ENCODE measurements at places on chromosomes 2 and 18.

- no peak for DNase-seq
Measured at GRCh38 chr18:58168221-58168620, 124.2 kb downstream of the NEDD4L start.

DNA sequence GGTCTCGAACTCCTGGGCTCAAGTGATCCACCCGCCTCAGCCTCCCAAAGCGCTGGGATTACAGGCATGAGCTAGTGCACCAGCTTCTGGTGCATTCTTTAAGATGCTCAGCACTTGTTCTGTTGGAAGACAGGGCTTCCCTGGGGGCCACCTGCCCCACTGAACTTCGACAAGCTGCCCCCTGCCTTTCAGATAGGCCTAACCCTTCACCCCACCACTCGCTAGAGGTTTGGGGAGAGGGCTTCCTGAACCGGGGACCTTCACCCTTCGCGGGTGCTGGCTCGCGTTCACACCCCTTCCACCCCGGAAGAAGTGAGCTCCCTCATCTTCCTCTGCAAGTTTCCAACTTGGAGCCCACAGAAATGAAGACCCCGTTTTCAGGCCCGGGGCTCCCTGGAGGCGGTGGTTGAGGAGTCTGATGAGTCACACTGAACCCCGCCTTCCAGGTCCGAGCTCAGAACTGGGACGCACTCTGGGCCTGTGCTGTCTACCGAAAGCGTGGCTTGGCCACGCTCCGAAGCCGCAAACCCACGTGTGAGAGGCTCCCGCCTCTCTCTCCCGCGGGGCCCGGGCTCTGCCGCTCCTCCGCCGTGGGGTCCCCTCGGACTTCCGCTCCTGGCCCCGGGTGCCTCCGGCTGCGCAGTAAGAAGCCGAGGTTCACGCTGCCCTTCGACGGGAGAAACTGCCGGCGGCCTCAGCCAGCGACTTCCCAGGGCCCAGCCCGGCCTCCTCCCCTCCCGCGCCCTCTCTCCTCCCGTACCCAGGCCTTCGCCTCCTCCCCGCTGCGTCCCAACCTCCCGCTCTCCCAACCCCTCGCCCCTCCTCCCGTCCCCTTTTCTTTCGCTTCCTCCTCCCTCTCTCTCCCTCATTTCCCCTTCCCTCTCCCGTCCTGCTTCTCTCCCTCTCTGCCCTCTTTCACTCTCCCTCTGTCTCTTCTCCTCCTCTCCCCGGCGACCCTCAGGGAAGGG is 47.5 kb upstream of the SP3 start:
- DNase-seq = no peak

GRCh38 chr18:63867368-63868125 is 20.0 kb upstream of the SERPINB2 start:
- no peak for DNase-seq

DNA sequence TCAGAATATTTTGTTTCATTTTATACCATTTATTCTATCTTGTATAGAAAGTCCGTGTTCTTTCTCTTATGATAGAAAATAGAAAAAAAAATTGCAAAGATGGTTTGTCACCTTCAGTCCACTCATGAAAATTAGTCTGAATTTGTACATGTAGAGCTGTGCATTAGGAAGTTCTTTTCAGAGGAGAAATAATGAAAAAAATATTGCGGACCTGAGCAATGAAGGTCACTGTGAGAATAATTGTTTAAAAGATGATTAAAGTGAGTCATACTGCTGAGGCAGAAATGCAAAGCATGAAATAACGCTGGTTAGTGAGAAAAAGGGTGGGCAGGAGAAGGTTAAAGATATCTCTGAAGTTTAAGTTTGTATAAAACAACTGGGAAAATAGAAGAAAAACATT is 431.1 kb downstream of the TMX3 start:
- DNase-seq = no peak

- no peak for DNase-seq
Measured at GRCh38 chr18:58549814-58550339, 79.0 kb downstream of the ALPK2 start.

- no peak for DNase-seq
Measured at GRCh38 chr2:239255218-239255617, 145.6 kb downstream of the HDAC4 start.

DNA sequence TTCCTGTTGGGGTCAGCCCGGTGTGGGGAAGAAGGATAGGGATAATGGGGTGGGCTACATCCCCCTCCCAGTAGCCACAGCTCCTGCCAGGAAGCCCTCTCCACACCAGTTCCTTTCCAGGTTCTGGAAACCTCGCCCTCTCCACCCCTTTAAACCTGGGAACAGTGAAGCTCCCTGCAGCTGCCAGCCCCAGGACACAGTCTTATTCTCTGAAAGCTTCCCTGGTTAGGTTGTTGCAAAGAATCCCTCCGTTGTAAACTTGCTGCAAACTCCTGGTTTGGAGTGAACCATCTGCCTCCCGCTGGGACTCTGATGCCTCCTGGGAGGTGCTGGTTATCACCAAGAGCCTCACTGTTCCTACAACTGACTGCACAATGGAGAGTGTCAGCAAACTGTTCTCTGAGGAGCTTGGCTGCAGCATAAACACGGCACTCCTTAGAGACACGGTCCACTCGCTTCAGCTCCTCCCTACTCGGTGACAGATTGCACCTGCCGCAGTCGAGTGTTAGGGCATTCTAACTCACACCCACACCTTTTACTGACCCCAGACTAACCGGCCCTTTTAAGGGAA is 261.8 kb upstream of the RAB6C start:
- DNase-seq = no peak

DNA sequence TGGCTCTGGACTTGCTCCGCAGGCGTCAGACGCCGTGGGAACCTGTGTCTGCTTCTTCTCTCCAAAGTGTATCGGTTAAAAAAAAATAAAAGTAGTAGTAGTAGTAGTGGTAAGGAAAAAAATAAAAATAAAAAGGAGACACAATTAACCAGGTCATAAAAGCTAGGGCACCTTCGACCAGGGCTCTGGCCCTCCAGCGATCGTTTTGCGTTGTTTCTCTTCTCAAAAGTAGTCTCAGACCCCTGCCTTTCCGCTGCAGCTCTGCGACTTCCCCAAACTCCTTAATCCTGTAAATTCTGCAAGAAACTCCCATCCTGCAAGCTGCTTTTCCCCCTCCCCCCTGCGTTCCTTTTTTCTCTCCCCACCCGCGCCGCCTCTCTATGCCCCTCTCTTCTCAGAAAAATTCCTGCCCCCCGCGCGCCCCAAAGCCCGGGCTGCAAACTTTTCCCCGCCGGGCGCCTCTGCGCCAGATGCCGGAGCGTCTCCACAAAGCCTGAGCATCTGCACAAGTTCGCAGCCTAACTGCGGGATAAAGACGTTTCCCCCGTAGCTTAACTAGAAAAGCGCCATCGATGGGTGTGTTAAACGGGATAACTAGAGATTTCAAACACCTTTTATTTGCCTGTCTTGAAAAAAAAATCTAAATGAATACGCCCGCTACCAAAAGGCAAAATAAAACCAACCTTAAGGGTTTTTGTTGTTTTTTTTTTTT is 1.8 kb upstream of the SALL3 start:
- no peak for DNase-seq

- no peak for DNase-seq
Measured at GRCh38 chr2:187495324-187495723, 47.3 kb upstream of the CALCRL start.

- DNase-seq = no peak
Measured at GRCh38 chr18:34709104-34709503, 994 bp upstream of the DTNA start.

- no peak for DNase-seq
Measured at GRCh38 chr2:74441690-74442482, at the start of gene RTKN. Gene RTKN (minus strand): TSS chr2:74441937. CDS start chr2:74441816, 121 bp downstream.

GRCh38 chr2:219416938-219417337 is 1.2 kb upstream of the DES start:
- no peak for DNase-seq

GRCh38 chr2:15670469-15670868 is 78.8 kb downstream of the DDX1 start:
- no peak for DNase-seq

- DNase-seq = no peak
Measured at GRCh38 chr2:229675569-229675968, 38.8 kb downstream of the DNER start.

DNA sequence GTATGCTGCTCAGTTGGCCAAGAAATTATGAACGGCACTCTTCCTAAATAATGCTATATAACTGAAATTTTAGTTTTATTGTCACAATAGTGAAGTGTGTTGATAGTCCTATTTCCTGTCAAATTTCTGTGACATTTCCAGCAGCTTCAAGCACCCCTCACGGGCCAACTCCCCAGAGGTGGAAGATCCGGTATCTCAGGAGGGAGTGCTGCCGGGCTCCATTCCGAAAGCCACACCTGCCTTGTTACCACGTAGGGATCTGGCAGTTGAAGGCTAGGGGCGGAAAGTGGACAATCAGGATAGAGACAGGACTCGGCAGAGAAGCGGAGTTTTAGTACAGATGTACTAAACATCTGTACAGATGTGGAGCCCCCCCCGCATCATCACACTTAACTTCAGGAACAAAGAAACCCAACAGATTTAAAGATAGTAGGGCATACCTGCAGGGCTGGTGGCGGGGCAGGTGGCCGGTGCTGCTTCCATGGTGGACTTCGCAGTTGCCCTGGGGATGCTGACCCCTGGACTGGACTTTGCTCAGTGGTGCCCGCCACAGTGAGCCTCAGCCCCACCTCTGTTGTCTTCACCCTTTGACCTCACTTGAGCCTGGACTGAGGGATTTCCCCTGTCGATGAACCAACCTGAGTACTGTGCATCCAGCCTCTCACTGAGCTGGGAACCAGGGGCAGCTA is 22.3 kb downstream of the ASAP2 start:
- DNase-seq = no peak

GRCh38 chr2:46142546-46143428 is 154.4 kb upstream of the EPAS1 start:
- DNase-seq = no peak

DNA sequence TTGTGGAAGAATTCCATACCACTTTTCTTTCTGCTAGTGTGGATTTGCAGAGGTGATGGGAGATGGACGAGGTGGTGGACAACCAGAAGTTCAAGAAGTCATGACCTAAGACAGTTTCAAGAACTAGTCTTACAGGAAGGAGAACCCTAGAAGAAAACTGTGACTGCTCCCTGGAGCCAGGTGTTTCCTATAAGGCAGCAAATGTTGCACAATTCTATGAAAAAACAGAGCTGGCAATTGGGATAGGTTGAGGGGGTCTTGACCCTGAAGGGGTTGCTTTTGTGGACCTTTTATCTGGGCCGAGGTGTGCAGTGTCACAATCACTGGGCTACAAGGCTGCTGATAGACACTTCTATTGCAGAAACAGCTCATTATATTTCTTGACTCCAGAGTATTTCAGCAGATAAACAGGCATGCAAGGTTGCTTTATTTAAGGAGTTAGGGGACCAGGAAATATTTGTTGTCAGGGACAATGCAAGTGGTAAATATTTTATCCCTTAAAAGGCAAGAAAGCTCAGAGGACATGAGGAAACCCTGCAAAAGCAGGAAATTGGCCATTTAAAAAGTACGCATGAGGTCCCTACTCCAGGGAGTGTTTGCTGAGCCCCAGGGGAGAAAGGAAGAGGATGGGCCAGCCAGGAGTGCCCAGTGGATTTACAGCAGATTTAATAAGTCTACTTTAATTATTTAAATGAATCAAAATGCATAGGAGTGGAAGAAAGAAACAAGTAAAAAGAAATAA is 22.9 kb downstream of the APCDD1 start:
- no peak for DNase-seq

DNA sequence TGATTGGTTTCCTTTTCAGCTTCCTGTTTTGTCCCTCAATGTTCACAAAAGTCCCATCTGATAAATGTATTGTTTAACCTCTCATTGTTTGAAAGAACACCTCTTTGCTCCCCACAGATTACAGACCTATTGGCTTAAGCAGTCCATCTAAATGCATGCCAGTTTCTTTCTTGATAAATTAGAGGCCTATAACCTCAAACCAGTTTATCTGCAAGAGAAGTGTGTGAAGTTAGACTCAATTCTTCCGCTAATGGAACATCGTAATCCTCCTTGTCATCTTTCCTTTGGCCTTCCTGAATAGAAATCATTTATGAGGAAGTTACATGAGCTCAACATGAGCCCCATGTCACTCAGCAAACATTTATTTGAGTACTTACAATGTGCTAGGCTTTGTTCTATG is 74.0 kb downstream of the FRZB start:
- DNase-seq = no peak

- DNase-seq = no peak
Measured at GRCh38 chr18:28995319-28995718, 818.4 kb upstream of the CDH2 start.

DNA sequence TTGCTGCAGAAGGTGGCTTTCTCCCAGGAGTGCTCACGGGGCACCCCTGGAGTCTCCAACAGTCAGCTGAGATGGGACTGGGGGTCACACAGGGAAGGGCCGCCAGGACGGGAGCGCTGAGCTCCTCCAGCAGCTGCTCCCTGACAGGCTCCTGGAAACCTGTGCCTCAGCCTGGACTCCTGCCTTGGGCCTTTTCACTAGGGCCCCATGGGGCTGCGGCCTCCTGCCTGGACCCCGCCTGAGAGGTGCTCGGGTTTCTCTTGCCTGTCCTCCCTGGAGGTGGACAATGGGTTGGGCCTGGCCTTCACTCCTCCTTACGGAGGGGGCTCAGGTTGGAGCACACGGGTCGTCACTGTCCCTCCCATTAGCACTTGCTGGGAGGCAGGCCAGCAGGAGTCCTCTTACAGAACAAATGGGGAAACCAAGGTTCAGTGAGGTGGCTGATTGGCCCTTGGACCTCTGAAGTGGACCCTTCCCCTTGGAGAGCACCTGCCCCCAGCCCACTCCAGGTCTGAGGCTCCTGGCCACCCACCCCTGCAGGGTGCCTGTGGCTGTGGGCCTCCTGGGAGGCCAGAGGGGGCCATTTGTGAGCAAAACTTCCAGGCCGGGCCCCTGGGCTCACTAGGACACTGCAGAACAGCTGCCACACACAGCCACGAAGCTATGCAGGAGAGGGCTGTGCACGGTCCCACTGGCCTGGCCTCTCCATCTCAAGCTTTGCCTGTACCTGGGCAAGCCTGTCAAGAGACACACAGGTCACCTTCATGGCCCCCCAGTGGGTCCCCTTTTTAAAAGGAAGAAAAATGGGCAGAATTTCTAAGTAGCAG is 57.1 kb upstream of the ODC1 start:
- DNase-seq = no peak

GRCh38 chr18:32893915-32894314 is 121.1 kb upstream of the KLHL14 start:
- DNase-seq = no peak

DNA sequence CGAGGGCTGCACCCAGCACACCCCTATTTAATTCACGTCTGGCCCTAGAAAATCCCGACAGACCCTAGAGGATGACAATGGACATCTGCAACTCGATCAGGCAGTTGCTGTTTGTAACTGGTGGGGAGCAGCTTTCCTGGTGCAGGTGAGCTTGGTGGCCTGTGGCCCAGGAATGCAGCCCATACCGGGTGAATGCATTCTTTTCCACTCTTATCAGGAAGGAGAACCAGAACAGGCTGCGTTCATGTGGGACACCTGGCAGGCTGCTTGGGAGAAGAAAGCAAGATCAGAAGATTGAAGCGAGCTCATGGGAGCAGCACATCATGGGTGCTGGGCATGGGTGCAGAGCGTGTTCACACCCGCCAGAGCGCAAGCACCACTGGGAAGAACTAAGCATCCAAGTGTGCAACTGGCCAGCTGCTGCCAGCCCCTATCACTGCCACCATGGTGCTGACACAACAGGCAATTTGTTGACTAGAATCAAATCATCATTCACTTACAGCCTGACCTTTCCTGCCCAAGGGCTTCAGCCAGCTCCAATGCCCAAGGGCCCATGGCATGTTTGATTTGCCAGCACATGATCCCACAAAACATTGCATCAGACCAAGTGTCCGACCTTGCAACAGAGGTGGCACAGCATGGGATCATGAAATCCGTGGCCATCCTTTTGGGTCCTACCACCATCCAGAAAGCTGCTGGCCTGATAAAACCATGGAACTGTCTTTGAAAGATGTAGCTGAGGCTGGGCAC is 241.7 kb upstream of the ID2 start:
- no peak for DNase-seq
